ENCODE measurements at places on chromosomes 3 and 15. TPM values are rescaled to one million over a fixed set of nuclear protein-coding genes. Genes with fewer than 3 reads are reported as not detected.

DNA sequence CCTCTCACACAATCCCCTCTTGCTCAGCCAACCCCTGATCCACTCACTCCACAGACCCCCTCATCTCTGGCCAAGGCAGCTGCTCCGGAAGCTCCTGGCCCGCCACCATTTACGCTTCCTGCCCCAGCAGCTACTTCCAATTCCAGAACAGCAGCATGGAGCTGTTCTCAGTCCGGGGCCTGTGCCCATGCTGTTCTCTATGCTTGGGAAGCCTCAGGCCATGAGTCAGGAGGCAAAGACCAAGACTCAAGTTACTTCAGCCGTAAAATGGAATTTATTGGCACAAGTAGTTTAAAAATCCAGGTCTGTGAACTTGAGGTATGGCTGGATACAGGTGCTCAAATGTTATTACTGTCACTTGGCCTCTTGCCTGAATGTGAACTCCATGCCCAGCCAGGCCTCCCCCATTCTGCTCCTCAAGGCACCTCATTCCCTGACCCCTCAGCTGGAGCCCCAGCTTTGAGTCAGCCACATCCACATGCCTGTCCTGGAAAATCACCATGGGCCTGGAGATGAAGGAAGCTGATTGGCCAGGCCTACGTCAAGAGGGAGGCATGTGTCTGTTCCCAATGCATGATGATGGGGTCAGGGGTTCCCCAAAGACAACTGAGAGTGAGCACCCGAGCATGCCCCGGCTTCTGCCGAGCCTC is 31.4 kb upstream of the CACNA2D2 start:
- H3K4me1 ChIP-seq = peaks cover 23% of the 10 kb centered on the region
- no peak for DNase-seq
- no peaks in the 10 kb centered on the region for H3K27me3 ChIP-seq
- no peak overlapping the region for H3K4me3 ChIP-seq

PEX5L gene
- 0.80 TPM for polyA plus RNA-seq

DNA sequence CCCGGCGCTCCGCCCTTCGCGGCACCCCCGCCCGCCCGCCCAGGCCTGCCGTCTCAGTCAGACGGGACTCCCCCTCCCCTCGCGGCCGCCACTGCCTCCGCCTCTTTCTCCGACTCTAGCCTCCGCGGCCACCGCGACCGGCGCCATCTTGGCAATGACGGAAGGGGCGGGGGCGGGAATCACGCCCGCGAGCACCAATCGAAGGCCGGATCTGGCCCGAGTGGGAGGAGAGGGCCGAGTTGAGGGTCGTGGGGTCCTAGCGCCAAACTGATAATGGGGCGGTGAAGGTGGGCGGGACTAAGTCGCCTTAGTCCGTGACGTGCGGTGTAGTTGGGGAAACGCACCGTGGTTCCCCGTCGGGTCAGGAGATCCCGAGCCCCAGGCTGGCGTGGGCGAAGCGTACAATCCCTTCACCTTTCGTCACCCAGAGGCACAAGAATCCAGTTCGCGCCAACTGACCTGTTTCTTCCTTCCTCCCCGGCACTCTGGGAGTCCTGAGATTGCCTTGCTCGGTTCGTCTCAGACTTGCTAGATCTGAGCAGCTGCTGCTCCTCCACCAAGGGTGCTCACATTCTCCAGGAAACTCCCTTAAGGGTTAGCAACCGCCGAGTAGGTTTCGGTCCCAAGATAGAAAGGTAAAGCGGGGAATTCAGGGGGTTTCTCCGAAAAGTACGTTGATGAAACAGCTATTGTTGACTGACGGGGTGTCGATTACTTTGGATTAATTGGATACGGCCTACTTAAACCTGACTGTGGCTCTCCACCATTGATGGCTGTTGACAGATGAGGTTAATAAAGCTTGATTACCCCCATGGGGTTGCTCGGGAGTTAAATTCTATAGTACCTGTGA is at the start of gene DENND4A:
DENND4A (minus strand) TSS at position 156 of the 850 bp plus-strand sequence. CDS start 35,843 bp downstream, outside the sequence.
- peak within 1 kb of the TSS; percentile 99 for H3K4me3 ChIP-seq
- no peaks in the 10 kb centered on the region for H3K27me3 ChIP-seq
- peak within 1 kb of the TSS; percentile 70 for H3K27ac ChIP-seq
- H3K36me3 ChIP-seq = no peaks in the 10 kb centered on the region

GALNT15 gene
- polyA plus RNA-seq = 0.02 TPM

DNA sequence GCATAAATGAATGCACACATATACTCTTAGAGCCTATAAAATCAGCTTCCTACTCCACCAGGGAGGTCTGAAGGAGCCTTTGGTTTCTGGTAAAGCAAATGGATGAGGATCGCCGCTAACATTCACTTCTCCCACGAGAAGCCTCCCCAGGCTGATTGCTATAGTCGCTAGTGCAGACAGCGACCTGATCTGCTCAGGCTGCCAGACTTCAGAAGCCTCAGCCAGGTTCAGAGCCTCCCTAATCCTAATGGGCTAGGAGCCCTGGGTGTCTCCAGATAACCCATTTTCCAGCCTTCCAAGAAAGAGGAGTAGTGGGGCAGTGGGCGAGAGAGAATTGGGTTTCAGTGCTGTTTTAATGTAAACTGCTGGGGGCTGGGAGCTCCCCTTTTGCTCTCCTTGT is 35.4 kb downstream of the TPM1 start:
- no peak overlapping the region for H3K4me3 ChIP-seq
- H3K27me3 ChIP-seq = no peaks in the 10 kb centered on the region
- H3K27ac ChIP-seq = no peak overlapping the region
- DNase-seq = no peak
- peaks cover 15% of the 10 kb centered on the region for H3K4me1 ChIP-seq

GRCh38 chr3:129526121-129526900 is 2.1 kb upstream of the RHO start:
- no peaks in the 10 kb centered on the region for H3K27me3 ChIP-seq
- H3K4me1 ChIP-seq = peaks cover 3% of the 10 kb centered on the region
- no peak overlapping the region for H3K27ac ChIP-seq
- H3K4me3 ChIP-seq = no peak overlapping the region
- no peak for DNase-seq

DNA sequence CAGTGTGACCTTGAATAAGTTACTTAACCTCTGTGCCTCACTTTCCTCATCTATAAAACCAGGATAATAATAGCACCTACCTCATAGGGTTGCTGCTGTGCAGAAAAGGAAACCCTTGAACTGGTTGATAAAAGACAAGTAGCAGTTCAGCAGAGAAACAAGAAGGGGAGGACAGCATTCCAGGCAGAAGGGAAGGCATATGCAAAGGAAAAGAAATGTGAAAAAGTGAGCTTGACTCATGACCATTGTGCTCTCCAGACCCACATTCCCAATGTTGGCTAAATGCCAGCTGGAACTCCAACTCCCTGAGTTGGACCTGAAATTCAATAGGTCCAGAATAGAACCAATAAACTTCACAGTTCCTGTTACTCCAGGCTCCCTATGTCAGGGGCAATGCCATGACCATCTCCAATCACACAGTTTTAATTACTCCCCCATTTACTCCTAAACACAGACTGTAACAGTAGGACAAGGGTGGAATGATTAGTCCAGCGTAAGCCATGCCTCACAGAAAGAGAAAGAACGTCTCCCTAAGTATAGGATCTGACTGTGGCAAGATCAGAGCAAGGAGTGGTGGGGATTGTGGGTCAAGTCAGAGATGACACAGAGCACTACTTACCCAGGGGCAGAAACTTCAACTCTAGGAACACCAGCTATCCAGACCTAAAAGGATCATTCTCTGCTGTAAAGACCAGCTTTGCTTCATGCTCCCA is 26.9 kb downstream of the PRKAR2A start:
- no peaks in the 10 kb centered on the region for H3K4me1 ChIP-seq
- H3K27ac ChIP-seq = no peak overlapping the region
- no peak overlapping the region for H3K4me3 ChIP-seq

GRCh38 chr15:73072894-73073293 is 20.6 kb downstream of the NEO1 start:
- H3K27me3 ChIP-seq = no peaks in the 10 kb centered on the region
- no peak overlapping the region for H3K27ac ChIP-seq
- no peak for DNase-seq
- no peak overlapping the region for H3K4me3 ChIP-seq

DNA sequence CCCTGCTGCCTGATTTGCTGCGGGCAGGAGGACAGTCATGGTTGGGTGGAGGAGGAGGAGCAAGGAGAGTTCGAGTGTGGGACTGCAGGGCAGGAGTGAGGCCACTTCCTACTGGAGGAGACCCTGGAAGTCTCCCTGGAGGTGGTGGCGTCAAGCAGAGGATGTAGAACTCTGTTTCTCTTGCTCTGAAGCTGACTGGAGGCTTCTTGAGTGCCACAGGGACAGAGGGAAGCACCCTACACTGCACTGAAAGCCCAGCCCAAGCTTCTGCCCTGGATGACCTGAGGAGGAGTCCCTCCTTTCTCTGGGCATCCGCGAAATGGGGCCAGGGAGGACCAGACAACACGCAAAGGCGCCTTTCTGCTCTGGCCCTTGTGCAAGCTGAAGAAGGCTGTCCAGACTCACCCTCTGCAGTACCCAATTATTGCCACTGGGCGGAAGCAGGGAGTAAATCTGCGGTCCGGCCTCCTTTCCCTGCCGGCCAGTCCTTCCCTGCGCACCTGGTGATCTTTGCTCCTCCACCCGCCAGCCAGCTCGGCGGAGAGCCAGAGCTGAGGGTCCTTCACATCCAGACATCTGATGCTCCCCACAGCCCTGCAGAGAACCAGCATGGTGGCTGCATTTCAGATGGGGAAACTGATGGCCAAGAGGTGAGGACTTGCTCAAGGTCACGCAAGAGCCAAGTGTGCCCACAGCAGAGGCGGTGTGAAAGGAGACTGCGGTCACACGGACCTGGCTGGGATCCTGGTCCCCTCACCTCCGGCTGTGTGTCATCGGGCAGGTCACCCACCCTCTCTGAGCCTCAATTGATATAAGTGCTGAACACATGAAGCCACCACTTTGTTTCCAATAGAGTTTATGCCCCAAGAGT is 207.1 kb downstream of the TBC1D2B start:
- H3K4me3 ChIP-seq = no peak overlapping the region
- no peaks in the 10 kb centered on the region for H3K4me1 ChIP-seq
- DNase-seq = peak; percentile 39
- H3K27ac ChIP-seq = no peak overlapping the region
- H3K27me3 ChIP-seq = no peaks in the 10 kb centered on the region

PLA2G4F gene
- polyA plus RNA-seq = not detected

BTLA gene
- not detected for polyA plus RNA-seq

GRCh38 chr15:68218847-68219798 is 10.4 kb downstream of the CLN6 start:
- no peaks in the 10 kb centered on the region for H3K4me1 ChIP-seq
- H3K36me3 ChIP-seq = peaks cover 3% of the 10 kb centered on the region
- no peaks in the 10 kb centered on the region for H3K27me3 ChIP-seq
- peak; percentile 27 for DNase-seq

ZDHHC23 gene
- polyA plus RNA-seq = 5.2 TPM

- no peak overlapping the region for H3K27ac ChIP-seq
- no peaks in the 10 kb centered on the region for H3K27me3 ChIP-seq
- no peaks in the 10 kb centered on the region for H3K36me3 ChIP-seq
- DNase-seq = no peak
- H3K4me1 ChIP-seq = no peaks in the 10 kb centered on the region
These were observed 419 bp downstream of the FAM227B start for GRCh38 chr15:49620199-49620598.

GRCh38 chr3:150216041-150216811 is 191.9 kb upstream of the TSC22D2 start:
- H3K4me1 ChIP-seq = no peaks in the 10 kb centered on the region
- H3K27me3 ChIP-seq = no peaks in the 10 kb centered on the region
- no peak overlapping the region for H3K27ac ChIP-seq
- DNase-seq = no peak
- no peak overlapping the region for H3K4me3 ChIP-seq

SLC51A gene
- polyA plus RNA-seq = 6.3 TPM

ROPN1 gene
- polyA plus RNA-seq = 0.06 TPM

KCNMB2 gene
- polyA plus RNA-seq = not detected

- no peaks in the 10 kb centered on the region for H3K36me3 ChIP-seq
- no peak overlapping the region for H3K4me3 ChIP-seq
- H3K27me3 ChIP-seq = no peaks in the 10 kb centered on the region
- DNase-seq = peak; percentile 39
- no peaks in the 10 kb centered on the region for H3K4me1 ChIP-seq
- no peak overlapping the region for H3K27ac ChIP-seq
These were observed 2.7 kb downstream of the C3orf22 start for GRCh38 chr3:126555795-126556636.

DNA sequence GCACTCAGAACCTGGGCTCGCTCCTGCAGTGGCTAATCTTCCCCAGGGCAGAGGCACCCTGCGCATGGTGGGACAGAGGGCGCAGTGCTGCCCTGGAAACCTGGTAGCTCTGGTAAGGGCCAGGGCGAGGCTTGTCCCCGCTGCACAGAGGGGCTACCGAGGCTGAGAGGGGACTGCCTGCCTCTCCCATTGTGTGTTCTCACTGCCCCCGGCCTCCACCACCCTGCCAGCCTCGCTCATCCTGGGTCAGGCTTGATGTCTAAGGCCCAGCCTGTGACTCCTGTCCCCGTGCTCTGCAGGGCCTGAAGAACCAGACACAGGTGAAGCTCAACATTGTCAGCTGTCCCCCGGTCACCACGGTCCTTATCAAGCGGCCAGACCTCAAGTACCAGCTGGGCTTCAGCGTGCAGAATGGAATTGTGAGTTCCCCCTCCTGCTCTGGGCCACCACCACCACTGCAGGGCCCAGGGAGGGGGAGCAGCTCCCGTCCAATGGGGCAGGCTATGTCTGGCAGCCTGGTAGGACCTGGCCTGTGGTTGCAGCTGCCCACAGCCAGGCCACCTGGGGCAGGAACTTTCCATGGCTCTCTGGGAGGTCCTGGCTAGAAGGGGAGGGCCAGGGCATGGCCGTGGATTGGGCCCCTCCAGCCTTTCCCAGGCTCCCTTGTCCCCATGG is 161.5 kb downstream of the NSMCE3 start:
- no peak for DNase-seq
- no peaks in the 10 kb centered on the region for H3K4me1 ChIP-seq
- no peak overlapping the region for H3K27ac ChIP-seq
- no peaks in the 10 kb centered on the region for H3K27me3 ChIP-seq
- no peak overlapping the region for H3K4me3 ChIP-seq

DNA sequence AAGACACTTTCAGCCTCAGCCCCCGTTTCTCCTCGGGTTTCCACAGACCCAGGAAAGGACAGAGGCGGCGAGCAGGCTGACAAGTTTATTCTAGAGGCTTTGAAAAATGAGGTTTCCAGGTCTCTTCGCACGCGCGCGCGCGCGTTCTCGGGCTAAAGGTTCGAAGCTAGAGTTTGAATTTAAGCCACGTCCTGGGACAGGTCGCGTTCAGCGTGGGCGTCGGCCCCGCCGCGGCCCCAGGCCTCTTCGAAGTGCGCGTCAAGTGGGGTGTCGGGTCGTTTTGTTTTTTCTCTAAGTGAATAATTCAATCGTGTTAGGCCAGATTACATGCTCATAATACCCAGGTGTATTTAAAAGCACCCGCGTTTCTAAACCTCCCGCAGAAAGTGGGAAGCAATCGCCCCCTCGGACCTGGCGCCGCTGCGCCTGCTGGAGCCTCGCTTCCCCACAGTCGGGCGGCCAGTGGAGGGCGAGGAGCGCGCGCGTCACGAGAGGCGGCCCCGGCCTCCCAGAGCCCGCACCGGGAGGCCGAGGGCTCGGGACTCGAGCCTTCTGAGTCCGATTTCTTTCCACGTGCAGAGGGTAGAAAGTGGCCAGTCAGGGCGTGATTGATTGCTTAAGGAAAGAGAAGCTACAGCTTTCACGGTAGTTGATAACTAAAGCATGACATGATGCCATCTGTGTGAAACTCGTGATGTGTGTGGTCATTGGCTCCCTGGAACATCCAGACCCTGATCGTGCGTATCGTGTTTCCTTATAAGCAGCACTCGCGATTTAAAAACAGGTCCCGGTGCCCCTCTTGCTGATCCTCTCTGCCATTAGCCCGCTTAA is 15.8 kb upstream of the SOX2 start:
- H3K36me3 ChIP-seq = no peaks in the 10 kb centered on the region
- H3K4me1 ChIP-seq = peaks cover 18% of the 10 kb centered on the region
- DNase-seq = no peak
- H3K27ac ChIP-seq = no peak overlapping the region

All from H1 (cell line).